ENCODE measurements at places on chromosomes 6 and 20.
A peak's percentile ranks its signal among the peaks of the same experiment; 100 is the strongest.

DNA sequence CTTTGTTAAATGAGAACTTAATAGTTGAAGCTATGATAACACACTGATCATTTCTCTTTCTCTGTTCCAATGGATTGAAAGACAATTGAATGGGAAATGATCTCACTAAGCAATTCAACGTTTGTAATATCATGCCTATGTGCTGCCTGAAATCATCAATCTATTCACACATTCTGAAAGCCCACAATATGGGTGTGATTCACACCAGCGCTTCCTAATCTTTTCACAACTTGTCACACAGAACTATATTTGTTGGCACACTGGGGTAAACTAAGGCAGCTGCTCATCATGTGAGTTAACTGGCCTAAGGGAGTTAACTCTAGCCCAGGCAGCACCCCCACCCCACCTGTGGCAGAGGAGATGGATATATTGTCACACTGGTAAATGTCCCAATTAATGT, 37.1 kb upstream of the UTRN start:
- DNase-seq: no peak

DNA sequence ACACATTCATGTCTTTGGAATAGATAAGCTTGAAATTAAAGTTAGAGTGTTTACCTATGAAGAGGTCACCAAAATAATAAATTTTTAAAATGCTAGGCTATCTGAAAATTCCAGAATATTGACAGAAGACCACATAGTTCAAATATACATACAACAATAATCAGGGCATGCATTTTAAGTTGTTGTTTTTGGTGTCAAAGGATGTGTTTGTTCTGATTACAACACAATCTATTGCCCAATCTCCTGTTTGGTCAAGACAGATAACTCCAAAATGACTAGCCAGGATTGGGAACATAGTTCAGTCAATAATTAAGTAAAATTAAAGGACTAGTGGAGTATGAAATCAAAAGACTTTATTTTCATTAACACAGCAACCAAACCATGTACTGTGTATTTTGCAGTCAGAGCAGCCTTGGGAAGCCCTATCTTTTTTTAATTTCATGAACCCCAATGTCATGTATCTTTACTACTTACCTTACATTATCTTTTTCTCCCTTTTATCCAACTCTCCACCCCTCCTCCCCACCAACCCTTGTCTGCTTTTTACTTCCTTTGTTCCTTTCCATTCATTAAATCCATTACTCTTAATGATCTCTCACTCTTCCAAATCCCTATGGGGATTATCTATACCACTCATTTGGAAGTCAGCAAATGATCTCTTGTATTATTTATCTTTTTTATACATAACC, 111.2 kb downstream of the CDK19 start:
- no peak for DNase-seq

DNA sequence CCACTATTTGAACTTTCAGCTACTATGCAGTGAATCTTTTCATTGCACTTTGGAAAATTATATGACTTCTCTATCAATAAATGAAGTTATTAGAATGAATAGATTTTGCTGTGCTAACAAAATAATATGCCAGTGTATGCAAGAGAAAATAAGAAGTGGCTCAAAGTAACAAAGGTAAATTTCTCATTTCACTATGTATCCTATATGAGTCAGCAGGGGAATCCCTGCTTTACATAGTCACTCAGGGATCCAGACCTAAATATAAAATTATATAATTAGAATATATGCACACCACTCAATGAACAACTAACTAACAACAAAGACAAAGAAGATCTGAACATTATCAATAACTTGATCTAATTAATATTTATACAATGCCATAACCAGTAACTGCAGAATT, 390.8 kb upstream of the IRAK1BP1 start:
- no peak for DNase-seq

DNA sequence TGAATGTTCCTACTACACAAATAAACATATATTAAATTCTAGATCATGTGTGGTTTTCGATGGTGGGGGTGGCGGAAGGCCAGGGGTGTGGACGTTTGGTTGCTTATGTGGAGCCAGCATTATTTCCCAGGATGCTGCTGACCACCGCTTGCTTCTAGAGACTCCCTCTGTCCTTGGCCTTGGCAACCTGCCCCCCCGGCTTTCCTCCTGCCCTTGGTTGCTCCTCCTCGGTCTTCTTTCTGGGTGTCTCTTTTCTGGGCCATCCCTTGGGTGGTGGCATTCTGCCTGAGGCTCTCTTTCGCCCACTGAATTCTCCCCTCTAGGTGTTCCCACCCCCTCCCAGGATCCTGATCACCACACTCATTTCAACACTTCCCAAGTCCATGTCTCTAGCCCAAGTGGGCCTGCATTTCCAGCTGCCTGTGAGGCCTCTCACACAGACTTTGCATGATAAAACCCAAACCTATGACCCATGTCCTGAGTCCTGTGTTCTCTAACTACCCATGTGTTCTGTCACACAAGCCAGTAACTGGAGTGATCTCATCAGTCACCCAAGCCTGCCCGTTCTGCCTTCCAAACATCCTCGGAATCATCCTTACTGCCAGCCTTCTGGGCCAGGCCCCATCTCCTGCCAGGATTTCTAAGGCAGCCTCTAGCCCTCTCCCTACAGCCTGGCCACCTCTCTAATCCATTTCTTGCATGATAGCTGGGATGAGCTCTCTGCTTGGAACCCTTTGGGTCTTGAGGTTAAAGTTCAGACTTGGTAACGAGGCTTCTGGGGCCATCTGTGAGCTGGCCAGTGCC, 71.2 kb downstream of the CDS2 start:
- no peak for DNase-seq

- no peak for DNase-seq
Observed at GRCh38 chr6:27312950-27313271, 838 bp upstream of the POM121L2 start.

DNA sequence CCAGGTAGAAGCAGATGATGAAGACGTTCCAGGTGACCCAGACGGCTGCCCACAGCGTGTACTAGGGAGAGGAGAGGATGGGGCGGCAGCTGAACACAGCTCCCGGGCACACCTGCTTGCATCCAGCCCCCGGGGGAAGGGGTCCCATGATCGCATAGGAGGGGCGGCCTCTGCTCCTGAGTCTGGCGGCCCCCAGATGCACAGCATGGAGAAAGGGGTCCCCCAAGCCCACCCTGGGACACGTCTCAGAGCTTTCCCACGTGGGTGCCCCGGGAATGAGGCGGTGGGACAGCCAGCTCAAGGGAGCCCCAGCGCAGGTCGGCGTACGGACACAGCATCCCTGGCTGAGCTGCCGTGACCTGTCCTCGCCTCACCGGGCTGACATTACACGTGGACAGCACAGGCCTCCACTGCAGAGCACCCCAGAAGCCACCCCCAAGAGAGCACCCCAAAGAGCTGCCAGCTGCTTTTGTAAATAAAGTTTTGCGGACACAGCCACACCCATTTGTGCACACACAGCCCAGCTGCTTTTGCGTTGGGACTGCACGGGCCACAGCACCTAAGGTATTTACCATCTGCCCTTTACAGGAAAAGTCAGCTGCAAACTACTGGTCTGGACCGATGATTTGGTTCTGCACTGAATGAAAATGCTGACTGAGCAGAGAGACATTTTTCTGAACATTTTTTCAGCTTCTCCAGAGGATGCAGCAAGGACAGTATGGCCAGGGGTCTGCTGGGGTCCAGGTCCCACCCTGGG, 5.2 kb downstream of the NKAIN4 start:
- no peak for DNase-seq

DNA sequence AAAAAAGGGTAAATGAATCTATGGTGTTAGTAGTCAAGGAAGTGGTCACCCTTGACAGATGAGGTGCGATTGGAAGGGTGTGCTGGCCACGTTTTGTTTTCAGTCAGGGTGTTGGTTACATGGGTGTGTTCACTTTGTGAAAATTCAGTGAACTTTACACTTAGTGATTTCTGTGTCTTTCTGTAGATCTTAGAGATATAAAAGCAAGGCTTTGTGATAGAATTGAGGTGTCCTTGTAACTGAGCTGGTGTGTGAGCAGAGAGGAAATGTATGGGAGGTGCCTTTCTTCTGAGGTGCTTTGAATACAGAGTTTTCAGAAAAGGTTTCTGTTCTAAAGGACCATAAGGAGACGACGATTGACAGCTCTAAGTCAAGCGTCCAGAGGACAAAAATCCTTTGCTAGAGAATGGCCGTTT, 90.5 kb downstream of the SAMD3 start:
- no peak for DNase-seq

DNA sequence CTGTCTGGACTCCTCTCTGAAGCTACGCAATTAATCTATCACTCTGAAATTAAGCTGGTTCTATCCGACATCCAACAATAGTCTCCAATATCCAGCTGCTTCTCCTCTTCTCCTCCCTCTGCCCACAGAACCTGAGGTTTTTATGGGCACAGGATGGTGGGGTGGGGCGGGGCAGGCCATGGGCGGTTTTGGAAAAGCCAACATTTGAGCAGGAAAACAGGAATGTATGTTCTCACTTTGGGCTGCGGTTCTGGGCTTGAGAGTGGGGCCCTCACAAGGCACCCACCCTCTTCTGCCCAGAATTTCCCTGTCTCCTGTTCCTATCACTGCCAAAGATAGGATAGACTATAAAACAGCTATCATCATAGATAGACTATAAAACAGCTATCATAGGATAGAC, 1144.2 kb downstream of the EPHA7 start:
- DNase-seq: no peak

GRCh38 chr6:163243692-163244589, 170.6 kb upstream of the QKI start:
- no peak for DNase-seq

DNA sequence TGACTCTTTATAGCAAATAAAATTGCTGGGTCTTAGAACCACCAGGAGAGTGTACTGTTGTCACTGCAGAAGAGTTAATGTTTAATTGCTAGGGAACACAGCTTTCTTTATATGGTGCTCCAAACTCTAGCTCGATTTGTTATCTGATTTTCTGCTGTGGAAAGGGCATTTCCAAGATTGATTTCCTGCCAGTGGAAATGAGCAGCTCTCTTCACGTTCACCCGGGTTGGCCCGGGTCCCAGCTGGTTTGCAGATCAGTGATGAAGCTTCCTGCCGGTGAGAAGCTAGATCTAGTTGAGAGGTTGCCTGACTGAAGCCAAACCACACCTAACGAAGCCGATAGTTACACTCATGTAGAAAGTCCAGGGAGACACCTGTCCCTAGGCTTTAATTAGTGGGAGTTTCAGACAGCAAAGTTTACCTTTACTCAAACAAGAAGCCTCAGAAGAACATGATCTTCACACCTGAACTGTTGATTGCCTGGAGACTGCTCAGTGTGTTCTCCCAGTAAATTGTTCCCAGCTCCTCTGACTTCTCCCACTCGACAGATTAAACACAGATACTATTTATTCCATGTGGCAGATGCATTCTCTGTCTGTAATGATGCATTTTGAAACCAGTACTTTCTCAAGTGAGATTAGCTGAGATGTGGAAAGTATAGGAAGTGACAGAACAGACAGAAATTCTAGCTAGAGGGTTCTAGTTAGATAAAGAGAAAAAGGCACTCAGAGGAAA, 27.8 kb downstream of the PAQR8 start:
- no peak for DNase-seq

DNA sequence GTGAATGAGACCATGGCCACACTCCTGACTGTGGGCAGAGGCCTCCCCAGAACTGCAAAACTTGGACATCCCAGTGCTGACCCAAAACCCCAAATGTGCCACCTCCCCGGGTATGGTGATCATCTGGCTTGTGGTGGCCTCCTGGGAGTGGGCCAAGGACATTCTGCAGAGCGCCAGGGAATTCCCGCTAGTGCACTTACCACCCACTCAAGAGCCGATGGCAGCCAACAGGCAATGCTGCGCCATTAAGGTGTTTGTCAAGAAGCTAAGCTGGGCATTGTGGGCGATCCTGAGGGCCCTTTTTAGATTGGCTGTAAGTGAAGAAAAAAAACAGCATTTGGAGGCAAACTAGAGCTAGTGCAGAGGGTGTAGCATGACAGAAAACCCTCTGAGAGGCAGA, 9.4 kb downstream of the MMP24 start:
- no peak for DNase-seq

GRCh38 chr6:129263176-129263575, 380.2 kb downstream of the LAMA2 start:
- no peak for DNase-seq

DNA sequence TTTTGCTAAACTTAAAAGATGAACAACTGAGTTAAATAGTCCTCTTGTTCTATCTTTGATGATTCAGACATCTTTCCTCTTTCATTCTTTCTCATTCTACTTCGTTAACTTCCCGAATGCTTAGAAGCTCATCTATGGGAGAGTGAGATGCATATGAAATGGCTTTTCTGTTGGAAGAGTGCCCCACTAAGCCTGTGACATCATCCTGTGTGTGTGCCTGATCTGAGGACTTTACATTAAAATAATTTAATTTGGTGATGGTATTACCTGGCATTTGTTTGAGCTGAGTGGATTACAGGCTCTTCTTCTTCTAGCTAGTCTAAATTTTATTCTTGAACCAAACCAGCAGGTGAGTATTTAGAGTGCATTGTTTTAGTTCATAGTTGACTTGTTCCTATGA, 626.5 kb downstream of the QKI start:
- DNase-seq: no peak

DNA sequence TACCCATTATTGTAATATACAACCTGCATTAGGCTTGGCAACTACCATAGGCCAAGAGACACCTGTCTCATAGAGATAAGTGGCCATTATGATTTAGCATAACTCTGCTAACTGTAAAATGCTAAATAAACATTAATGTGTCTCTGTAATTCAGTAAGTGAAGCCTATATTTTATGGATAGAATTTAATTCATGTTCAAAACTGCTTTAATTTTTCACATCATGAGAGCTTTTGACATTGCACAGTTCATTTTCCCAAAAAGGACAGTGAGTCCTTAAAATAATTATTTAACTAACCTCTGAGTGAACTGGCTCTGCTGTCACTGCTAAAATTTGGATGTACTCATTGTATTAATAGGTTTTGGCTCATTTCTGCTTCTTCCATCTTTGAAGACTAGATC, 41.4 kb upstream of the TMX4 start:
- DNase-seq: no peak

GRCh38 chr20:1266167-1266973, at the start of gene SNPH:
TSS of gene SNPH (plus strand) at chr20:1266294. CDS start at chr20:1296240, 29,946 bp downstream.
- peak; percentile 76 for DNase-seq

DNA sequence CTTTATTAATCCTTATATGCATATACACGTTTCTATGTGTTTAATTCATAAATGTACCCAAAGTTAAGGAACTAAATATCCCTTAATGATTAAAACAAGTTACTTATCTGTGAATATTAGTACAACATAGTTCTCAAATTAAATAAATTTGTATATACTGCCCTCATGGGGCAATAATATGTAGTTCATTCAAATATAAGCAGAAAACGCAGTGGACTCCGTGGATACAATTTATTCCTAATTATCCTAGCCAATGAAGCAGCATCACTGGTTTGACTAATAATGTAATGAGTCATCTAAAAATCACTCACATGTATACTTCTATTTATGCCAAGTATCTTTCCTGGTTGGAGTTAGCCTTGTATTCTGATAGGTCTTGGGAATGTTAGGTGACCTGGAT, 111.6 kb downstream of the TBC1D32 start:
- peak; percentile 47 for DNase-seq

- no peak for DNase-seq
Observed at GRCh38 chr20:54284928-54285704, 77.2 kb downstream of the PFDN4 start.

Measured in NCI-H524 (cell line).